Stimulated activated naive CD4-positive, alpha-beta T cell treated with Interleukin-2 at 50 U/mL for 16 hours (primary cell): ENCODE measurements at places on chromosomes 7 and 10.

GRCh38 chr7:45104844-45105587 lies 6.5 kb downstream of the TBRG4 start:
- no peak for DNase-seq

GRCh38 chr10:98417481-98417959 lies 2.5 kb upstream of the PYROXD2 start:
- no peak for DNase-seq

DNA sequence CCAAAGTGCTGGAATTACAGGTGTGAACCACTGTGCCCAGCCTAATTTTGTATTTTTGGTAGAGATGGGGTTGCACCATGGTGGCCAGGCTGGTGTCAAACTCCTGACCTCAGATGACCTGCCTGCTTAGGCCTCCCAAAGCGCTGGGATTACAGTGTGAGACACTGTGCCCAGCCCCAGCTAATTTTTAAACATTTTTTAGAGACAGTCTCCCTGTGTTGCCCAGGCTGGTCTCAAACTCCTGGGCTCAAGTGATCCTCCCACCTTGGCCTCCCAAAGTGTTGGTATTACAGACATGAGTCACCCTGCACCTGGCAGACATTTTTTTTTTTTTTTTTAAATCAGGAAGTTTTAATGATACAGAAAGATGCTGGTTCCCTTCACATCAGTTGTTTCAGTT lies 15.5 kb downstream of the DENND10 start:
- no peak for DNase-seq

- DNase-seq, result no peak
Observed at GRCh38 chr7:55326081-55326835, 38.9 kb upstream of the LANCL2 start.

GRCh38 chr7:130488392-130489139 lies 3.3 kb upstream of the MEST start:
- DNase-seq, result no peak

- DNase-seq, result peak; percentile 34
Observed at GRCh38 chr10:75211007-75211691, 553 bp downstream of the VDAC2 start.

DNA sequence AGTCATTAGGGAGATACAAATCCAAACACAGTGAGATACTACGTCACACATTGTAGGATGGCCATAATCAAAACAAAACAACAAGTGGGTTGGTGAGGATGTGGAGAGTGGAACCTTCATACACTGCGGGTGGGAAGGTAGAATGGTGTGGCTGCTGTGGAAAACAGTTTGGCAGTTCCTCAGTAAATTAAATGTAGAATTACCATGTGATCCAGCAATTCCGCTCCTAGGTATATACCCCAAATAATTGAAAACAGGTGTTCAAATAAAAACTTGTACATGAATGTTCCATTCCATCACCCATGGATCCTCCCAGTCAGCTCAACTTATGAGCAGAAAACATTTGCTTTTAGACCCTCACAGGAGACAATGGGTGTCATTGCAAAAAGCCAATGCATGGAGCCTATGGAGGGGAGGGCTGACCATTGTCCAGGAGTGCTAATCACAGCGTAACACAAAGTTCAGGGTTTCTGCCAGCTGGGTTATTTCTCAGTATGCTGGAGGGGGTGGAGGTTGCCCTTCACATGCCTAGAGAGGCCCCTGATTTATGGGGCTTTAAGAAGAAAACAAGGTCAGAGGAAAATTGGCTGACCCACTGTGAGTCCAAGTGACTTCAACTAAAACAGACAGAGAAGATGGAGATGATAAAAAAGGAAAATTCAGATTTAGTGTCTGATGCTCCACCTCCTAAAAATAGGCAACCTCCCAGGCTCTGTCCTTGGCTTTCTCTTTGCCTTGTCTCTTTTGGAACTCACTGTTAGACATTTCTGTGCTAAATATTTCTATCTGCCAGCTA lies 124.1 kb downstream of the WDR11 start:
- DNase-seq, result no peak

- DNase-seq, result no peak
Observed at GRCh38 chr7:116929021-116929420, 24.3 kb upstream of the ST7 start.

GRCh38 chr7:156703773-156704482 lies 63.4 kb downstream of the RNF32 start:
- DNase-seq, result no peak

DNA sequence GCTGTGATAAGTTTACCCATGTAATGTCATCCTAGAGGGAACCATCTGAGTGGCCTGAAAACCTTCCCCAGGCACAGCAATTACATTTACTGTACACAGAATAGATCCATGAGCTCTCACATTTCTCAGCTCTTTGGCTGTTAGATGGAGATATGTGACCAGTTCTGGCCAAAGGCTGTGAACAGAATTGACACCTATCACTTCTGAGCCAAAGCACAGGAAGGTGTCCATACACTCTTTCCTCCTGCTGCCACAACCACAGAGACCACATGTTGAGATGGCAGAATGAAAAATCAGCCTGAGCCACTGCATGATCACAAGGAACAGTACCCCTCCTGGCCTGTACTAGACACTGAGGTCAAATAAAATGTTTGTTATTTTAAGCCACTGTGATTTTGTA lies 44.3 kb upstream of the ATOH7 start:
- DNase-seq, result no peak

- DNase-seq, result no peak
Observed at GRCh38 chr7:105227391-105227790, 161.3 kb downstream of the SRPK2 start.
